ENCODE measurements at places on chromosomes 5 and 9.

DNA sequence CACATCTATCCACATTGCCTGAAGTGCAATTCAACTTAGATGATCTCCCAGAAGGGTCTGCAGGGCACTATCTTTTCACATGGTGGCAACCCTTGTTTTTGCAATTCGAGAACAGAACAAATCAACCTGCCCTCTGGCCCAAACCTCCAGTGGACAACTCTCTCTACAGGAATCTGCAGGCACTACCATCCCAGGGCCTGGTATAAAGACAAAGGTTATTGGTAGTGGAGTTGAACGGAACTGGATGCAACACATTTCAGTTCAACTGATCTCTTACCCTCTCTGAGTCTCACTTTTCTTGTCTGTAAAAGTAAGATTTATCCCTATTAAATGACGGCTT lies 153.2 kb upstream of the EGFLAM start:
- DNase-seq: no peak

DNA sequence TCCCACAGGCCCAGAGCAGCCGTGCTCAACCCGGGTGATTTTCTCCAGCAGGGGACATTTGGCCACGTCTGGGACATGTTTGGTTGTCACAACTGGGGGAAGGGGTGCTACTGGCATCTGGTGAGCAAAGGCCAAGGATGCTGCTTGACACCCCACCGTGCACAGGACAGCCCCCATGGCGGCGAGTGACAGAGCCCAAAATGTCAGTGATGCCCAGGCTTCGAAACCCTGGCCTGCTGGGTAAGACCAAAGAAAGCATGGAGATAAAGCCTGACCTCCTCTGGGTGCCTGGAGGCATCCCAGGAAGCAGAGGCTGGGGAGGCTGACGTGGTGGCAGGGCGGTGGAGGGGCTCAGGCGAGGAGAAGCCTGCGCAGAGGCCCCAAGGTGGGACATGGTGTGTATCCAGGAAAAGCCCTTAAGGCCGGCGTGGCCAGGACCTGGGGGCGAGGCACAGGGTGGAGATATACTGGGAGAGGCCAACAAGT lies 66.4 kb downstream of the ZNF354C start:
- DNase-seq: no peak

DNA sequence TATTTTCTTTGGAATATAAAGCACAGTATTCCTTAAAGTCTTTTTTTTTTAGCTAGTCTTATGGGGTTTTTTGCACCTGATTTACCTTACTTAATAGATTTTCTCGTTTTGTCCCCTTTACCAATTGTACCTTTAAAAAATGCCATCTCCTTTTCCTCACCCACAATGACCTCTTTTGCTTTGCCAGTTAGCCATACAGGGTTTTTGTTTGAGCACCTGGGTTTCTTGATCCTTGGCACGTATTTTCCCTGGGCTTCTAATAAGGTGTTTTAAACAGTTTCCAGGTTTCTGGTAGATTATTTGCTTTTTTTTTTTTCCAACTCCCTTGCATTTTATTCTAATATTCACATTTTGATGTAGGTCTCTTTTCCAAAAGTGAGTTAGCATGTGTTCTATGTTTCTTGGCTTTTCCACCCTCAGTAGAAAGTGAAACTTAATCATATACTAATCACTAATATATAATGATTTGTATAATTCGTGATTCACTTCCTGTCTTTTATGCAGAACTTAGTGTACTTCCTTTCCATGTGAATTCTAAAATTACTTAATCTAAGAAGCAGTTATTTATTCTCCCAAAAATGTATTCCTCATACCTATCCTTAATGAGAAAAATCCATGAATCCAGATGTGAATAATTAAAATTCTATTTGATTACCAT lies 673.9 kb upstream of the RGMB start:
- no peak for DNase-seq

DNA sequence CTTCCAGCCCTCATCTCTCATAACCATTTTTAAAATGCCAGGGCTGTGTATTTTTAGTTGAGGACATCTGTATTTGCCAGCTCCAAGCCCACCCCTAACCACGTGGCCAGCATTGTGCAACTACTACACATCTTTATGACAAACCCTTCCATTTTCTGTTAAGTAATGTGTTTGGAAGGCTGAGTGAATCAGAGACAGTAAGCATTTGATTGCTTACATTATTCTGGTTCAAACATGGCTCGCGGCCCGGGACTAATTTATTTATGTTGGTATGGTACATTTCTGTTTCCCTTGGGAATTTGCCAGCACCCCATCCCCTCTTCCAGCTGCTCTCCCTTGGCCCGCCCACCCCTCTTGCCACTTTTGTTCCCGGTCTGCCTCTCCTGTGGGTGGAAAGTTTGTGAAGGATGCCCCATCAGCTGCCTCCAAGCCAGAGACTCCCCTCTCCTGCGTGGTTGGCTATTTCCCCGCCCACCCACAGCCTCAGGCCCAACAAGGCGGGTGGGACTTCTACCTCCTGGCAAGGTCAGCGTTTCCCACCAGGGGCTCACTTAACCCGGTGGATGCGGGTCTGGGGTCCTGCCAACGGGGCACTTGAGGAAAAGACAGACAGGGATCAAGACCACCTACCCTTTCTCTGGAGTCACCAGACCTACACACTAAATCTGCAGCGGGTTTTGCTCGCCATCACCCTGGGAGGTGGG lies 162.2 kb downstream of the HSD17B3 start:
- DNase-seq: no peak

DNA sequence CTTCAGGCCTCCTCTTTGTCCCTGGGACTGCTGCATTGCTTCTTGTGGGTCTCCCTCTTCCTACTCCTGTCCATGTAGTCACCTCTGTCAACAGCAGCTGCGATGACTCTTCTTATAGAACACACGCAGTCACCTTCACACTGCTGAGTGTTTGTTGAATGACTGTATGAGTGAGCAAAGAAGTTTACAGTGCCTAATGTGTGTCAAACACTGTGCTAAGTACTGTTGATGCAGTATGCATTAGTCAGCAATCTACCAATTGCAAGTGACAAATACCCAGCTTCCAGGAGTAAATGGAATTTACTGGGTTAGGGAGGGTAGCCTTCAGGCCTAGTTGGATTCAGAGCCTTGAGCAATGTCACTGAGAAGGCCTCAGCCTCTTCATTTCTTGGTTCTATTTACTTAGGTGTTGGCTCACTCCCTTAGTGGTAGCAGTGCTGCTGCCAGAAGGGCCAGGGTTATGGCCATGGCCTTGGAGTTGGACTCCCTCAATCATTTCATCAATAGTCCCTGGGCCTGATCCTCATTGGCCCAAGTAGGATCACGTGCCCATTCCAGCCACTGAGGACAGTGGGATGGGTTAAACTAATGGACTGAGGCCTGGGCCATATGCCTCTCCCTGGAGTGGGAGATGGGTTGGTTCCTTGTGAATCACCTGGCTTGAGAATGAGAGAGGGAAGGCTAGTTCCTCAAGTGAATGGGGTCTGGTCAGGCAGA lies 93.5 kb downstream of the RGS3 start:
- DNase-seq: no peak

DNA sequence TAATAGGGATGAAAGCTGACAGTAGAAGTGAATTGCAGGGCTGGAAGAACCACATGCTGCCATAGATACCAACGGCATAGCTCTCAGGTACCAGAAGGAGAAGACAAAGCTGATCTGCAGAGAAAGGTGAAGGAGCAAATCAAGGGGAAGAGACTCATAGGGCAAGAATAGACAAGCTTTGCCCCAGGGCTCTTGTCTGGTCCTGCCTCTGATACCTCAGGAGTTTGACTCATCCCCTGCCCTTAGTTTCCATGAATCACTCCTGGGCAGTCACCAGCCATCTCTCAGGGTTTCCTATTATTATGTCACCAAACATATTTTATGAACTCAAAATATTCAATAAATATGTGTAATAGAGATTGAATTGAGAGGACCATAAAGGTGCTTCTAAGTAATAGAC lies 800.9 kb downstream of the DNAH5 start:
- DNase-seq: no peak

DNA sequence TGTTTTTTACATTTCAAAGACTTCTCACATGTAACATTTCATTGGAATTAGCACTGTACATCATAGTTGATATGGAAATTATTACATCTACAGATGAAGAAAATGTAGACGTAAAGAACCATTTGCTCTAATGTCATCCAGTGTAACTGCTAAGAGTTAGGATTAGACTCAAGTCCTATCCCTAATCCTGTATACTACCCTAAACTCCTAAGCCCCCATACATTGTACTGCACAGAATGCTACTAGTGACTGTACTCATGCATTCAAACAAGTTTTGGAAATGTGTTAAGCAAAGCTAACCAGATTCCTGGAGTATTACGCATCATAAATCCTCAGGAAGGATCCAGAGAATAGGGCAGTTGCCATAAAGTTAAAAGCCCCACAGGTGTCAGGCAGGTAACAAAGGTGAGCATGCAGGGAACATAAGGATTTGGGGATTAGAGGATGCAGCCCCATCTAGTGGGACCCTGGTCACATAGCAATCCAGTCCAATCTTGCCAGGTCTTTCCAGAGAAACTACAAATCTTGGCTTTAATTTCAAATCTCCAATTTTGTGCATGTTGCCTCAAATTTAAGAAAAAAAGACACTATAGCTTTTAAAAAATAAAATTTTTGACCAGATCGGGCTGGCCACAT lies 32.0 kb downstream of the HAVCR1 start:
- no peak for DNase-seq

DNA sequence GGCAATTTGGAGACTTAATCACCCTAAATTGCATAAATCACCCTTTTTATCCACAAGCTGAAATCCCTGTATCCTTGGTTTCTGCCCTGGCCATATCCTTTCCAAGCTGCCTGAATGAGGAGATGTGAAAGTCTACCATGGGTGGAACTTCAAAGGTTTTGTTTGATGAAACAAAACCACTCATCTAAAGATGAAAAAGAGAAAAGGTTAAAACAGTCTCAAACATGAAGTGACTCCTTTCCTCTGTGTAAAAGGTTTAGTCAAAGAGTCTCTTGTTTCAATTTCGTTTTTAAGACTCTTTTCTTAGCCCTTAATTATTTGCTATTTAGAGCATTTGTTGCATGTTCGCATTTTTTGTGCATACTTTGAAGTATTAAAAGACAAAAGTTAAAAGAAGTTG lies 11.2 kb downstream of the SLC45A2 start:
- no peak for DNase-seq

DNA sequence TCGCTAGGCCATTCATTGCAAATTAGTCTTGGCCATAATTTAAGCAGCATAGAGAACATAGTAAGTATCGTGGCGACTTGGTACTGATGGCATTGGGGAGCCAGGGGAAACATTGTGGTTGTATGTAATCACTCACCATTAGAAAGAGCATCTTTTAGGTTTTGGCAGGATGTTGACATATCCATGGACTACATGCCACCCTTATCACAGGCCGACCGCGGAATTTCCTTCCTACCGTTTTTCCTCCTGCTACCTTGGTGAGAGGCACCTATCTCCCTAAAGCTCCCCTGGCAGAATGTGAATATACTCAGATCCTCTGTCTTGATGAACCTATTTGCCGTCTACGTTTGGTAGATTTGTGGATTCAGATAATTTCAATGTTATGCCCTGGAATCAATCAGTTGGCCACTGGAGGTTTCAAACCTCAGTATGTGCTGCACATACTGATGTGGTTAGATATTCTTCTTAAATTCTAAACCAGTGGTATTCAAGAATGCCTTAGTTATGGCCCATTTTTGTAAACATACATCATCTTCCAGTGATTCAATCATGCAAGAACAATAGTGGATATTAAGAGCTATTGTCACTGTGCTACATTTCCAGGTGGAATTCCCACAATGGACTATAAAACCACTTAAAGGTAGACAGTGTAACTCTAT lies 271.0 kb upstream of the HAPLN1 start:
- DNase-seq: no peak

DNA sequence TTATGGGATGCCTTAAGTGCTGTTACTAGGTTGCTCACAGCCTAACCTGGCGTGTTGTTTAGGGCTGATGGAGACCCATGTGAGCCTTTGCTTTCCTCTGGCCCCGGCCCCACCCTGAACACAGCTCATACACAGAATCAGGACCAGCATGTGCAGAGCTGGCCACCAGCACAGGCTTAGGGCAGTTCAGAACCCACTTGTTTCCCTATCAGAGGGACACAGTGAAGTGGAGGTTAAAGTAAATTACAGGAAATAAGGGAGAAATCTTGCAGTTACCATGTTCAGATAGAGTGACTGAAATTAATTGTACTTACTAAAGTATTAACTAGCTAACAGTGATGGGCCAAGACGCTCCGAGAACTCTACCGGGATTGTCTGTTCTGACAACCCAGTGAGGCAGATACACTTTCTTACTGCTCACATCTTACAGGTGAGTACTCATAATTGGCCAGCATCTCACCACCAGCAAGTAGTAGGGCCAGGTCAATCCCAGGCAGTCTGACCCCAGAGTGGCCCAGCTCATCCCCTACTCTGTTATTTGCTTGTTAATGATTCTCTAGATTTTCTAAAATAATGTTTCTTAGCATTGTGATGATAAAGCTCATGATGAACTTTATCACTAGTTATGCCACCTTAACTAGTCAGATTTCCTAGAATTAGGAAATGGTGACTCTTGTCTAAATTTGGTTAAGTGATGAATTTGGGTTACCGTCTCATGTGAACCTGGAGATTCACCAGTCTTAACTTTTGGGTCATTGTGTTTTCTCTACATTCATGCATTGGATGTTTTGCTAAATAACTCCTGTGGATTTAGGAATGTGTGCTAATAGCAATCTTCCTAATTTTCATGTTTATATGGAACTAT lies 15.4 kb downstream of the CCT5 start:
- no peak for DNase-seq

DNA sequence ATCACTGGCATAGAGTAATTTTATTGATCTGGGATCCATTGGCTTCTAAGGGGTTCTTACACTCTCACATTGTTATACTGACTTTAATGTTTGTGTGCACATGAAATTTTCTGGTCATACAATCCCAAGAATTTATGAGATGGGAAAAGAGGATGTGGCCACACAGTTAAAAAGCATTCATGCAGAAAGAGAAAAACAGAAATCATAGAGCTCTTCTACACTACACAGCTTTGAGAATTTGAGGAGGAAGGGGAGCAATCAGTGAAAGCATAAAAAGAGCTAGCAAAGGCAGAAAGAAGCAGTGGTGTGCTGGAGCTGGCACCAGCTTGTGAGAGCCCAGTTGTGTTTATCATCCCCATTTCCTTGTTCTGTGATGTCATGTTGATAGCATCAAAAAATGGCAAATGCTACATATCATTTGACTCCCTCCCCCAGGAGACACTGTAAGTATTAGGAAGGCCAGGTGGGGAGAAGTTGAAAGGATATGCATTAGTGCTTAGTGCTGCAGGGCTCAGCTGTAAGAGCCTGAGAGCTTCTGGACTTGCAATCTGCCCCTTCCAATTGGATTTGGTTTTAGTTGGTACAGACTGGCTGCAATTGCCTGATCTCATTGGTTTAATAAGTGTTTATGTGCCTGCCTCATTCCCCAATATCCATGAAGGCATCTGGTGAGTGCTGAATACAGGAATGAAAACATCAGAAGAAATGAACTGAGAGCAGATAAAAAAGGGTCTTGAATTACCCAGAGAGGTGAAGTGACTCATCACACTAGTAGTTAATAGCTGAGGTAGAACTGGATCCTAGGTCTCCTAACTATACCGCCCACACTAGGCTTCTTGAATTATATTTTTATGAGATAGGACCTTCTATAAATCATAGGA lies 30.9 kb downstream of the RHOBTB3 start:
- peak; percentile 40 for DNase-seq

GRCh38 chr9:87751423-87751822 lies 25.5 kb downstream of the CTSL start:
- no peak for DNase-seq

All from SK-N-DZ (cell line).